ENCODE measurements at places on chromosomes 12 and 14.

- no peak for DNase-seq
Measured at GRCh38 chr14:35333264-35333730, 41.1 kb downstream of the PSMA6 start.

DNA sequence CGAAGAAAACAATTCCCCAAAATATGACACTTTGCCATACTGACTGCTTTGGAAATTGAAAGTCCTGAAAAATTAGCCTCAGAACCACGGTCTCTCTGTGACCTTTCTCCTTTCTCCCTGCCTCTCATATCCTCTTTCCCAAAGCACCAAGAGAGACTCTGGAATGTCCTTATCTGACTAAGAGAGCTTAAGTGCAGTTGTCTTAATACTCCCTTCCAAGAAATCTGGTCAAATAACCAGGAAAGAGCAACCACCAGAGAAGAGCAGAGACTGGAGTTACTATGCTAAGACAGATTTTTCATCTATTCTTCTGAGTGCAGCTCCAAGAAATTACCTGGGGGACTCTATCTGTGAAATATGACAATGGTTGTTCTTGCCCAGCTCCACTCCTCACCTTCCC, 10.5 kb upstream of the BTG1 start:
- no peak for DNase-seq

DNA sequence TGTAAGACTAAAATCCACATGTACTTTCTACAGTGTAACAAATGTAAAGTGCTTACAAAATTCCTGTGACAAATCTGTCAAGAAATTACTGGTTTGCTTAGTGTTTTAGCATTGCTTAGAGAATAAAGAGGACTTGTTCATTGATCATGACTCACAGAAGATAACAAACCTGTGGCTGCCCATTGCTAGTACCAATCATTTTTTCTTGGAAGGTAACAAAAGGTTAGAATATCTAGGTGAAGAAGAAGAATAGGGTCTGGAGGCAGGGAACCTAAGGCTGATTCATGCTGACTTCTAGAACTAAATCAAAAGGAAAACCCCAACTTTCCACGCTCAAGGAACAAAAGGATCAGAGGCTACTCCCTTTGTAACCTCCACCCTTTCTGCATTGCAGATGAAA, 232.7 kb upstream of the ABCD2 start:
- no peak for DNase-seq

- peak; percentile 23 for DNase-seq
Measured at GRCh38 chr12:39846304-39846703, 226.7 kb upstream of the ABCD2 start.

DNA sequence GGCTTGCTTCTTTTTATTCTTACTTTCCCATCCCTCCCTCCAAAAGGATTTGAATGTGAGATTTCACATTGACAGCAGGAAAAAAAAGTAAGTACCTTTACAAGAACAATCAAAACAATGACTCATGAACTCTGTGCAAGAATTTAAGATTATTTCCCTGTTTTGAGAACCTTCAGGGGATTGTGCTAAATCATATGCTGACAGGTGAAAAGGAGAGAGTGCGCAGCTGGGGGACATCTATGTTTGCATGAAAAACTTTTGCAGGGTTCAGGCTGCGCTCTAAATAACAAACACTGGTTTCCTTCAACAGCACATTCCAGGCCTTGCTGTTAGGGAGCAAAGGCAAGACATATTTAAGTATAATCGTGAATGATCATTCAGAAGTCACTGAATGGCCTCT, 27.3 kb downstream of the RERG start:
- no peak for DNase-seq

GRCh38 chr12:55930771-55931316, at the start of gene DGKA:
TSS of gene DGKA (plus strand) at chr12:55931162. CDS start at chr12:55936504, 5,342 bp downstream.
- peak; percentile 72 for DNase-seq

All from suppressor macrophage treated with lipopolysaccharide for 1 hour (primary cell).